Left ventricle myocardium inferior (tissue), 1 donor: ENCODE measurements at places on chromosomes 11 and 22. TPM values are rescaled to one million over a fixed set of nuclear protein-coding genes. Genes with fewer than 3 reads are reported as not detected.
A peak's percentile ranks its signal among the peaks of the same experiment; 100 is the strongest.

Gene APOL4
- total RNA-seq = 4.7 TPM

DNA sequence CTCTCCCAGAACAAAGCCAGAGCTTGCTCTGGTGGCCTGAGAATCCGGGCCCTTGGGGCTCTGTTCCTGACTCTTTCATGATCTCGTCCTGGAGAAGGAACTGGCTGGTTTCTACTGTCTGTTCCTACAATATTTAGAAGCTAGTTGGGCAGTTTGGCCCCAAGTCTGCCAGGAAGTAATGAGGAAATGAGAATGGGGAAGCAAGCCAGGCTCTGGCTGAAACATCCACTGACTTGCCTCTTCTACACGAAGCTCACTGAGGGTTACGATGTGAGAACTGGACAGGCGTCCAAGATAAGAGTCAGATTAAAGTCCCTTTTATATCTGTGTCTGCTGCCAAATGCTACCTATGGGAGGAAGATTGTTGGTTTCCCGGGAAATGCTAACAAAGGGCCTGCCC is 110.0 kb upstream of the KIRREL3 start:
- peaks cover 31% of the 10 kb centered on the region for H3K27me3 ChIP-seq
- DNase-seq = no peak
- no peak overlapping the region for H3K4me3 ChIP-seq

Gene RELT
- 1.6 TPM for total RNA-seq

- H3K27me3 ChIP-seq = no peaks in the 10 kb centered on the region
- H3K27ac ChIP-seq = peak overlapping the region; percentile 54
- no peaks in the 10 kb centered on the region for H3K36me3 ChIP-seq
- H3K4me3 ChIP-seq = no peak overlapping the region
These were observed 8.3 kb downstream of the GAS2 start for GRCh38 chr11:22674470-22675439.

Gene SAA1
- not detected for total RNA-seq

Gene SLC5A12
- not detected for total RNA-seq

Gene SPI1
- total RNA-seq = 8.3 TPM

GRCh38 chr11:36218283-36218921 is 70.8 kb downstream of the COMMD9 start:
- H3K4me3 ChIP-seq = no peak overlapping the region
- H3K27me3 ChIP-seq = peaks cover 12% of the 10 kb centered on the region
- no peaks in the 10 kb centered on the region for H3K36me3 ChIP-seq
- DNase-seq = no peak

GRCh38 chr11:10894666-10895065 is 36.8 kb upstream of the ZBED5 start:
- H3K36me3 ChIP-seq = no peaks in the 10 kb centered on the region
- no peaks in the 10 kb centered on the region for H3K27me3 ChIP-seq
- no peak overlapping the region for H3K4me3 ChIP-seq
- no peak for DNase-seq
- peak overlapping the region; percentile 74 for H3K27ac ChIP-seq

GRCh38 chr11:47234669-47235100 is 13.9 kb downstream of the ACP2 start:
- H3K27ac ChIP-seq = peak overlapping the region; percentile 64
- no peaks in the 10 kb centered on the region for H3K27me3 ChIP-seq
- H3K4me1 ChIP-seq = peaks cover 34% of the 10 kb centered on the region
- DNase-seq = no peak

Gene PKP3
- 0.52 TPM for total RNA-seq

- H3K36me3 ChIP-seq = no peaks in the 10 kb centered on the region
- no peak overlapping the region for H3K4me3 ChIP-seq
- H3K4me1 ChIP-seq = peaks cover 26% of the 10 kb centered on the region
- peak overlapping the region; percentile 28 for H3K27ac ChIP-seq
- no peak for DNase-seq
These were observed 113.2 kb downstream of the TMEM135 start for GRCh38 chr11:87150936-87151335.

DNA sequence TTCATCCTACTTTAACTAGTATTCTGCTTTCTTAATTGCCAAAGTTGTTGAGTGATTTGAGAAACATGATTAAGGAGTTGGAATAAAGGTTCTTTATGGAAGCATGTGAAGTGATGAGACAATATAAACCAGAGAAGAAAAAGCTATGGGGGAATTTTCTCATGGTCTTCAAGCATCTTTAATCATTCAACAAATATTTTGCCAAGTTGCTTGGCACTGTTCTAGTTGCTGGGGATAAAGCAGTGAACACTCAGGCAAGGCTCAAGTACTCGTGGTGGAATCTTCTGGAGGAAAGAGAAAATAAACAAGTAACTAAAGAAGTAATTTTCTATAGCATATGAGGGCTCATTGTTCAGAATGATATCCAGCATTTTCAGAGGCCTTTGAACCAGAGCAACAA is 9.2 kb upstream of the PIWIL4 start:
- H3K36me3 ChIP-seq = no peaks in the 10 kb centered on the region
- no peak for DNase-seq
- H3K27me3 ChIP-seq = no peaks in the 10 kb centered on the region
- H3K4me1 ChIP-seq = peaks cover under 1% of the 10 kb centered on the region
- H3K27ac ChIP-seq = no peak overlapping the region

DNA sequence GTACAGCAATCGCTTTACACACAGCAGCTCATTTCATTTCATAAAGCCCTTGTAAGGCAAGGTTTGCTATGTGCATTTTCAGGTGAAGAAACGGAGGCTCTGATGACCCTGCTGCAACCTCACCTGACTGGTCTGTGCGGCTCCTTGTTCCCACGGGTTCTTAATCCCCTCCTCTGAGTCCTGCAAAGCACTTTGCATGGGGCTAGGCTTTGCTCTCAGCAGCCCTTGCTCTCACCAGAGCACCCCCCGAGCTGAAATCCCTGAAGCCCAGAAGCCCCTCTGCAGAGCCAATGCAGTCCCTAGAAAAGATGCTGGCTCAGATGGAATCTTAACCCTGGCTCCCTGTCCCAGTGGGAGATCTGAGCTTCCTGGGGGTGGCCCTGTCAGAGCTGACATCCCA is 11.0 kb upstream of the APOL6 start:
- H3K27ac ChIP-seq = peak overlapping the region; percentile 93
- no peak overlapping the region for H3K4me3 ChIP-seq
- peaks cover 46% of the 10 kb centered on the region for H3K4me1 ChIP-seq
- DNase-seq = no peak

- H3K27ac ChIP-seq = peak overlapping the region; percentile 93
- DNase-seq = no peak
- peaks cover 100% of the 10 kb centered on the region for H3K4me1 ChIP-seq
- H3K4me3 ChIP-seq = peak overlapping the region; percentile 16
These were observed 12.2 kb upstream of the CDC42BPG start for GRCh38 chr11:64856382-64857227.

Gene BBOX1
- total RNA-seq = not detected

Gene NXPE4
- total RNA-seq = not detected

Gene SHANK2
- 0.27 TPM for total RNA-seq

GRCh38 chr22:43088627-43088983 is 586 bp downstream of the TTLL1 start:
- H3K36me3 ChIP-seq = no peaks in the 10 kb centered on the region
- H3K27ac ChIP-seq = peak overlapping the region; percentile 82
- H3K4me3 ChIP-seq = peak overlapping the region; percentile 76
- no peak for DNase-seq
- H3K27me3 ChIP-seq = no peaks in the 10 kb centered on the region

Gene SAA2
- total RNA-seq = 0.60 TPM

DNA sequence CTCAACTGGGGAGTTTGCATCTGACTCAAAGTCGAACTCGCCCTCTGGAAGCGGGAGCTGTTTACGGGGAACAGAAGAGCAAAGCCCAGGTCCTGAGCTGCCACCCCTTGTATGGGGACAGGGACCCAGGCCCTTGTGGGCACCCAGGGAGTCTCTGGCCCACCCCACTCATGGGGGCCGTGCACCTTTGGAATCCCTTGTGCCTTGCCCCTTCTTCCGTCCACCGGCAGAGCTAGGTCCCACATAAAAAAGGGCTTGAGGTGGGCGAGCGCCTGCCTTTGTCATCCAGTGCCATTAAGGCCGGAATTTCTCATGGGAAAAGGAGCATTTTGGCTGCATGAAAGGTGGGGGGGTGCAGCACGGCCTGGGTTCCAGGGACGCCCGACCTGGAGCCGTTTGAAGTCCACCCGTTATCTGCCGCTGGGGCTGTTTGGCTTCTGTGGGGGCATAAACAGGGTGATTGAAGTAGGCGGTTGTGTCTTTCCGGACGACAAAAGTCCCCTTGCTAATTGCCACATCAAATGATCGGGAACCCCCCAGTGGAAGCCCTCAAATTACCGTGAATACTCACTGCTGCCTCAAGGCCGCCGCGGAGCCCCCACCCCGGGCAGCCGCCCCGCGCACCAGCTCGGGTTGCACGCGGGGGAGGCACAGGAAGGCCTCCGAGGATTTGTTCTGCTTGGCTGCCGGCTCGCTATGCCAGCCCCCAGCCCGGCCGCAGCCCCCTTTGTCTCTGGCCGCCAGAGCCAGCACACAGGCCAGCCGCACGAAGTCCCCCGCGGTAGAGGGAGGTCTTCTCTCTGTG is 49.0 kb upstream of the FGF3 start:
- no peak overlapping the region for H3K27ac ChIP-seq
- H3K36me3 ChIP-seq = no peaks in the 10 kb centered on the region
- DNase-seq = no peak
- H3K4me3 ChIP-seq = no peak overlapping the region

DNA sequence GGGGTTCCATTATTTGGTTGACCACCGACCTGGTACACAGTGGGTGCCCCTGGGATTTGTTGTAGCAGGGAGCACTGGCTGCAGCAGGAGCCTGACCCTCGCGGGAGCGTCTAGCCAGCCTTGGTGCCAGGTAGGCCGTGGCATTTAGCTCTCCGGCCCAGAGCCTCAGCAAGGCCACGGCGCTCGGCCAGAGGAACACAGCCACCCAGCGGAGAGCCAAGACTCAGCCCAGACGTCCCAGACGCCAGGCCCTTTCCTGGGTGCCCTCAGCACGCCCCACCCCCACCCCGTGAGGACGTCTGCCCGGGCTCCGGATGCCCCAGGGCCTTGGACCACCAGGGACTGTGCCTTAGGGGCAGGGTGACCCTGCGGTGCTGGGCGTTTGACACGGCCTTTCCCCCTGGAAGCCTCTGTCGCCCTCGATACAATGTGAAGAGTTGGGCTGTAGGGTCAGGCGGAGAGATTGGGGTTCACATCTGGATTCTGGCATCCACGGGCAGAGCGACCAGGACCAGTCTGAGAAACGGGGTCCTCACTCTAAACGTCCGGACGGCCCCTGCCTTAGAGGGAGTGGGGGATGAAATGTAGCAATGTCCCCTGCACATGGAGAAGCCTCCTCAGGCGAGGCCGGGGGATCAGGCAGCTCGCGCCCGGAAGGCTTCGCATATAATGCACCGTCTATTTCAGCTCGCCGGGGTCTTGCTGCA is 99.2 kb upstream of the FGF3 start:
- peak overlapping the region; percentile 75 for H3K27ac ChIP-seq
- peak; percentile 50 for DNase-seq
- H3K36me3 ChIP-seq = no peaks in the 10 kb centered on the region
- H3K4me1 ChIP-seq = peaks cover 36% of the 10 kb centered on the region

- peak overlapping the region; percentile 100 for H3K27ac ChIP-seq
- no peaks in the 10 kb centered on the region for H3K36me3 ChIP-seq
- DNase-seq = no peak
These were observed 6.2 kb upstream of the FTH1 start for GRCh38 chr11:61973476-61974162.

GRCh38 chr11:15490535-15490934 is 375.8 kb downstream of the INSC start:
- no peaks in the 10 kb centered on the region for H3K36me3 ChIP-seq
- H3K4me3 ChIP-seq = no peak overlapping the region
- H3K27ac ChIP-seq = no peak overlapping the region
- peaks cover 7% of the 10 kb centered on the region for H3K27me3 ChIP-seq

Gene DLG2
- 6.5 TPM for total RNA-seq

Gene NAALAD2
- total RNA-seq = 0.60 TPM

DNA sequence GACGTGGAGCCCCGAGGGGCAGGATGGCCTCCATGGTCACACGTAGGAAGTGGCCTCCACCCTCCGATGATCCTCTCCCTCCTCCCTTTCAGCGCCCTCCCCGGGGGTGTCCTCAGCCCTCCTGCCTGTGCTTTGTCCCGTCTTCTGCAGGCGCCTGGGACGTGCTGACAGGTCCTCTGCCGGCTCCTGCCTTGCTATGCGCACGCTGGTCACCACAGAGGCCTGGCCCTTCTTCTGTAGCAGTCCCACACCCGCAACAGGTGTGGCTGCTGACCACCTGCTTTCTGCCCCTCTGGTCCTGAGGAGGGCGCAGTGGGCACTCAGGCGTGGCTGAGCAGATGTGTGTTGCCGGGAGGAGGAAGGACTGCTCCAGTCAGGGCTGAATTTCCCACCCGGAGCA is 27.7 kb upstream of the PPP6R3 start:
- H3K4me1 ChIP-seq = peaks cover 51% of the 10 kb centered on the region
- peaks cover 81% of the 10 kb centered on the region for H3K36me3 ChIP-seq
- peak; percentile 61 for DNase-seq
- H3K4me3 ChIP-seq = no peak overlapping the region

Gene TP53I11
- total RNA-seq = 39.4 TPM

DNA sequence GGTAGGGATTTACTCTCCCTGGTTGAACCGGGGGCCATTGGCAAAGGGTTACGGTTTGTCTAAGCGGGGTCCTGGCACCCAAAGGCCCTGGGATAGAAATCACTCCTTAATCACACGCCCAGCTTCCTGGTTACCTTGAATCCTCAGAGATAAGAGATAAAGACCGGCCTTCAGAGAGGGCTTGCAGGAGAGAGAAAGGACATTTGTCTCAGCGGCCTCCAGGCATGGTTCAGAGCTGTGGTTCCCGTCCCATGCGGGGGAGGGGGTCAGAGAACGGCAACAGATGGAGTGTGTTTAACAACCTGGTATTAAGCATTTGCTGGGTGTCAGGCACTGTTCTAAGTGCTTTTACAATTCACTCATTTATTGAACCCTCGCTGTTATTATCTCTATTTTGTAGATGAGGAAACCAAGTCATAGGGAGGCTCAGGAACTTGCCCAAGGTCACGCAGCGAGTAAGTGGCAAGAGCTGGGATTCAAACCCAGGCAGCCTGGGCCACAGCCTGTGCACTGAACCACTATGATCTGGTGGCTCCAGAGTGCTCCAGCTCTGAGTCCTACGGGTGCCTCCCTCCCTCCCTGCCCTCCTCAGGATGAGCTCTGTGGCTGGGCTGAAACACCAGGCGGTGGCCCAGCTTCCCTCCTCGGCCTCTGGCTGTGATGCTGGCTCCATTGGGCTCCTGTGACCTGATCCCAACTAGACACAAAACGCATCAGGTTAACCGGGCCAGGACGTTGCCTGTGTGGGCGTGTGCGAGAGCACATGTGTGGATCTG is 18.6 kb downstream of the LRRC10B start:
- DNase-seq = no peak
- H3K27ac ChIP-seq = no peak overlapping the region
- H3K36me3 ChIP-seq = peaks cover 6% of the 10 kb centered on the region
- H3K4me3 ChIP-seq = no peak overlapping the region
- H3K4me1 ChIP-seq = peaks cover 38% of the 10 kb centered on the region

- DNase-seq = no peak
- H3K4me1 ChIP-seq = peaks cover 69% of the 10 kb centered on the region
- H3K27me3 ChIP-seq = no peaks in the 10 kb centered on the region
- H3K27ac ChIP-seq = peak overlapping the region; percentile 82
- no peaks in the 10 kb centered on the region for H3K36me3 ChIP-seq
- no peak overlapping the region for H3K4me3 ChIP-seq
These were observed 16.0 kb downstream of the STARD10 start for GRCh38 chr11:72777755-72778278.

GRCh38 chr11:11477695-11478420 is 124.8 kb upstream of the CSNK2A3 start:
- peaks cover 66% of the 10 kb centered on the region for H3K4me1 ChIP-seq
- no peaks in the 10 kb centered on the region for H3K36me3 ChIP-seq
- H3K27me3 ChIP-seq = no peaks in the 10 kb centered on the region
- no peak overlapping the region for H3K4me3 ChIP-seq
- no peak overlapping the region for H3K27ac ChIP-seq
- no peak for DNase-seq

GRCh38 chr22:17397756-17398547 is 28.7 kb downstream of the CECR2 start:
- no peaks in the 10 kb centered on the region for H3K4me1 ChIP-seq
- H3K27ac ChIP-seq = no peak overlapping the region
- no peaks in the 10 kb centered on the region for H3K27me3 ChIP-seq
- no peak for DNase-seq
- H3K4me3 ChIP-seq = no peak overlapping the region
